ENCODE measurements at places on chromosomes 2 and 18.

DNA sequence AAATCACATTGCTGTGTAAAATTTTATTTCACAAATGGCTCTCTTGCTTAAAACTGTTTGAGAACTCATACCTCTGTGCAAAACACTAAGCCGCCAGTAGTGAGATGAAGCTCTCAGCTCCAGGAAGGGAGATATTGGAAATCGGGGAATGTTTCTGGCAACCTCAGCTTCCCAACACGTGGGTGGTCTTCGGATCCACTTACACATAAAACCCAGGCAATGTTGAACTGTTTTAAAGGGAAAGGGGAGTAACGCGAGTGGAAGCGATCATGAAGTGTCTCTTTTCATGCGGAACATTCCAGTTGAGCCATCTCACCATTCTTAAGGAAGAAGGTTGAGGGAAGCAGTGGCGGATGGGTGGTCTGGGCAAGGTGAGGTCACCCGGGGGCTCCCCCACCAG lies 136.8 kb downstream of the ASB1 start:
- no peak for DNase-seq

GRCh38 chr18:42534313-42534712 lies 579.3 kb downstream of the PIK3C3 start:
- no peak for DNase-seq

GRCh38 chr2:100260712-100261620 lies 61.3 kb downstream of the LONRF2 start:
- peak; percentile 38 for DNase-seq

GRCh38 chr18:32769586-32770053 lies 3.2 kb downstream of the KLHL14 start:
- peak; percentile 5 for DNase-seq

GRCh38 chr2:181371782-181372645 lies 85.2 kb upstream of the ITGA4 start:
- DNase-seq, result no peak

DNA sequence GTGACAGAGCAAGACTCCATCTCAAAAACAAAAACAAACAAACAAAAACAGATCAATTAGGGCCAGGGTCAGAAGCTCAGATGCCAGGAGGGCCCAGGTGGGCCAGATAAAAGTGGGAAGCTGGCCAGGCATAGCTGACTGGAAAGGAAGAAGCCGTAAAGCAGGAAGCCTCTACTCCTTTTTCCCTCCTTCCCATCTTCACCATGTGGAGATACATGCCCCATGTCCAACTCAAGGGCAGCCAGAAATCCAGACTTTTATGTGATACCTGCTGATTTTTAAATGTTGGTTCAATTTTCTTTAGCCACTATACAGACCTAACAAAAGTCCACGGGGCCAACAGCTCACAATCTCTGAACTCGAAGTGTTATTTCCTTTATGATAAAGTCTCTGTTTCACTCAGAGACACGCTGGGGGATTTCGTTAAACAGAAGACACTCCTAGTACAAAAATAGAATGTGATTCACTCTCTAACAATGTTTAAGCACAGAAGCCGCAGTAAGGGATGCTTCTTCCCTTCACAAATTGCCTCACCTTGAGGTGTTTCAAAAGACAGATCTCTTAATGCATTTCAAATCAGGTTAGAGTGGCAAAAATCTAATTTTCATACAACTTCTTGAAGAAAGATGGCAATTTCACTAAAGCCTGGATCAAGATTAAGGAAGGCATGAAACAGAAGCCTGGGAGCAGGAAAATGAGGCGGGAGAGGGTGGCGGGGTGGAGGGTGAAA lies 14.0 kb downstream of the TMEM247 start:
- DNase-seq, result no peak

GRCh38 chr2:175834477-175834876 lies 167.6 kb downstream of the LNPK start:
- DNase-seq, result no peak

DNA sequence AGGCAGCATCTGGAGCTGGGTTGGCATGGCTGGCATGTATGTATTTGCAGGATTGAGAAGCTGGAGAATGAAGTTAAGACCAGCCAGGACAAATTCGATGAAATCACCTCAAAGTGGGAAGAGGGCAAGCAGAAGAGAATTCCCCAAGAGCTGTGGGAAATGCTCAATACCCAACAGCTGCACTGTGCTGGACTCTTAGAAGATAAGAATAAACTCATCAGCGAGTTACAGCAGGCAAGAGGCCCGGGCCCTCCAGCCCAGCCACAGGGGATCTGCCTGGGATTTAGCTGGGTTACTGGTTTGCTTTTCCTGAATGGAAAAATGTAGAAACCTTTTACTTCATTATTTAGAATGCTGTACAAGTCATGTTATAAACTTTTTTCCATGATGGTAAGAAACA lies 22.5 kb downstream of the DRC1 start:
- no peak for DNase-seq

- DNase-seq, result no peak
These were observed 136.6 kb downstream of the SPAG16 start for GRCh38 chr2:213420828-213421385.

- peak; percentile 61 for DNase-seq
These were observed 126.0 kb downstream of the OSBPL1A start for GRCh38 chr18:24271381-24272228.

DNA sequence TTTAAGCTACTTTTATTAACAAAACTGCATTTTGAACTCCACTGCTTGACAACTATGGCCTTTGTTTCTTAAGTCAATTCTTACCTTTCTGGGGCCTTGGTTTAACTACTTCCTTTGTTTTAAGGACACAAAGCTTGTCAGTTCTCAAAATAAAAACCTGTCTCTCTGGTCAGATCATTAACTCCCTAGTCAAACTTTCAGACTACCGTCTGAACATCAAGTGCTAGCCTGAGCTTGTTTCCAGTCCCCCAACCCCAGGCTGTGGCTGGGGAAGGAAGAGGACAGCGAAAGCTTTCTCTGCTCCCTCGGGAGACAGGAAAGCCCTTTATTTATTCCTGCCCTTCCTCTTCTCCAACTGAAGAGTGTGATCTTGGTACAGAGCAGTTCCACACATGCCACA lies 1.7 kb downstream of the SH3YL1 start:
- DNase-seq, result no peak

DNA sequence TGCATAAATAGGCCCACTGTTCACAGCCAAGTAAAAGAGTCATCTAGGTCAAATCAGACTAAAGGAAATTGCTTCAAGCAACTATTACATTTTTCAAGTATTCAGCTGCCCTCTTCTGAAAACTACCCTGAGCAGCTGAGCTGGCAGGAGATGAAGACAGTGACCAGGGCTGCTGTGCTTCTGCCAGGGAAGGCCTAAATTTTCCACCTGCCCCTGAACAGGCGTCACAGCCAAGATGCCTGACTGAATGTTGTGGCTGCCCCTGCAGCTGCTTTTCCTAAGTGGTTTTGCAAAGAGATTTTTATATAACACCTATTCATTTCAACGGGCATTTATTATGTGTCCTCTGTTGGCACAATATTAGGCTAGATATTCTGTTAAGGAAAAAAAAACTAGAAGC lies 96.7 kb upstream of the RPE start:
- no peak for DNase-seq

Data from stimulated activated CD4-positive, alpha-beta T cell treated with anti-CD3 and anti-CD28 coated beads, Interleukin-15, amount 100 ng/mL, for 24 hours (primary cell).